Pancreas (tissue), 10 donors: ENCODE measurements at places on chromosomes 16 and 17. TPM values are rescaled to one million over a fixed set of nuclear protein-coding genes. Genes with fewer than 3 reads are reported as not detected.

DNA sequence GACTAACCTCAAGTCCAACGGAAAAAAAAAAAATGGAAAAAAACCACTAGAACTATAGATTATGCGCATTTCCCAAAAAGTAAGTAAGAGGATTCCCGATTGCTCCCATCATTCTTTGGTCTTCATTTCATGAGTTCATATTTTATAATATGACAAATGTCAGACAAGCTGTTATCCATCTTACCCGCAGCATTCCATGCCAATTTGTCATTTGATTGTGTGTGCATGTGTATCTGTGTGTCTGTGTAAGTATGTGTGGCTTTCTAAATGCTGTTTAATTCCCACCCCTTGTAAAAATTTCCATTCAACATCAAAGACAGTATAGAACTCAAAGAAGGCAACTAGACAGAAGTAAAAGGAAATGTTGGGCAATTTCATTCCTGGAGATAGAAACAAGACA is 434.1 kb downstream of the CDH11 start:
- no peak for DNase-seq
- H3K4me3 ChIP-seq, result no peak overlapping the region
- no peaks in the 10 kb centered on the region for H3K27me3 ChIP-seq
- no peak overlapping the region for H3K27ac ChIP-seq

DNA sequence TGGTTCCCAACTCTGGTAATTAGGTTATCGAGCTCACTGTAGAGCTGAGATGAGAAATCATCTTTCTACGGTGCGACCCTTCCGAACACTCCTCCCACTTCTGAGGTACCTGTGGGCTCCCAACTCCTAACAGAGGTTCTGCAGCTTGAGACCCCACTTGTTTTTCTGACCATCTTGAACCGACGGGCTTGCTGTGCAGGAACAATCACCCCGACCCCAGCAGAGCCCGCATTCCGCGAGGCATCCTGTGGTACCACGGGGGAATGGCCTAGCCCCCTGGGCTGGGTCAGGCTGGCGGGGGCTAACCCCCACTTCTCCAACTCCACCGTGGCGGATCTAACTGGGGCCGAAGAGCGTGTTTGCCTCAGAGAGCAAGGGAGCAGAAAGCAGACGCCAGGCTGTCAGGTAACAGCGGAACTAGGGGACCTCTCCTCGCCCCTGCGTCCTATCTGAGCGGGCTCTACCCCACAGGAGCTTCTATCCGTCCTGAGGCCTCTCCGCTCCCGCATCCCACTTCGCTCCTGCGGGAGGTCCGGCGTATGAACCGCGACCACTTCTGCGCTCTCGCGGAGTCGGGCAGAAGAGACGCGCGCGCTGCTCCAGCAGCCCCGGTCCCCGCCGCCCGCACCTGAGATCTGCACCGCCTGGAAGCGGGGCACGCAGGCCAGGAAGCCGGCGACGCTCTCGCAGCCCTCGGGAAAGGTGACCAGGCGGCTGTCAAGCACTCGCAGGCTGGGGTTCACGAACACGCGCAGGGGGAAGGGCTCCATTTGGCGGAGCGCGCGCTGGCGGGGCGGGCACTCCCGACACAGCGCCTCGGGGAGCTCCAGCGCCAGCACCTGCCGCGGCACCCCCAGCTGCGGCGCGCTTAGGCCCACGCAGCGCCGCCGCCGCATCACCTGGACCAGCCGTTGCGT is 761 bp downstream of the PDF start:
- H3K27me3 ChIP-seq, result no peaks in the 10 kb centered on the region
- peak; percentile 64 for DNase-seq
- peaks cover 9% of the 10 kb centered on the region for H3K4me1 ChIP-seq
- peak overlapping the region; percentile 98 for H3K4me3 ChIP-seq
- H3K27ac ChIP-seq, result peak overlapping the region; percentile 78

DNA sequence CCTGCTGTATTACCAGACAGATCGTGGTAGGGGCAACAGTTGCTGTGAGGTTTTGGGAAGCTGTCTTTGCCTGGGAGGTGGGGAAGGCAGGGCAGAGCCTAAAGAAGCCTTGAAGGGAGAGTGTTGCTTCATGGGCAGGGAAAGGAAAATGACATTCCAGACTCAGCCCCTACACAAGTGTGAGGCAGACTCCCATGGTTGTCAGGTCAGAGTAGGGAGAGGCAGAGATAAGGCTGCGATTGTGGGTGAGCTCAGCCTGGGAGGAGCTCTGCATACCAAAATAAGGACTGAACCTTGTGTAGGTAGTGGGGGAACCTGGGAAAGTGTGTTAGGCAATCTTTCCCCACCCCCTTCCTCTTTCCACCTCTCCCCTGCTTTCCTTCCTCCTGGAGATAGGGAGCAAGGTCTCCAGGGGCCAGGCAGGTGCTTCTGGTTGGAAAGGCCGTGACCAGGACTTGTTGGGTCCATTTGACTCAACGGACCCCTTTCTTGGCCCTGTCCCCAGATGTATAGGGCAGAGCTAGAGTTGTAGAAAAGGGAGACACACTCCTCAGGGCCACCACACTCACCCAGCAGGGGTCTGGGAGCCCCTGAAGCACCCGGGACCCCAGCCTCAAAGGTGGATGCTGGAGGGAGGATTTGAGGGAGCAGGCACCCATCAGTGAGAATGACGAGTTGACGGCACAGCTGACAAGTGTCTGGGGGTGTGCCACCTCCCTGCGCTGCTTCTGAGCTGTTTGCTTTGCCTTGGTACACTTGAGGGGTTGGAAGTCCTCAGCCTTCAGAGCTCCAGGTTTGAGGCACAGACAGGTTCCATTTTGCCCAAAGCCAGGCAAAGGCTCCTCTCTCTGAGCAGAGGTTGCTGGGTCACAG is 18.5 kb upstream of the TOB1 start:
- H3K4me1 ChIP-seq, result peaks cover 19% of the 10 kb centered on the region
- peak; percentile 50 for DNase-seq
- peak overlapping the region; percentile 45 for H3K27ac ChIP-seq
- no peaks in the 10 kb centered on the region for H3K27me3 ChIP-seq
- no peak overlapping the region for H3K4me3 ChIP-seq
- H3K36me3 ChIP-seq, result no peaks in the 10 kb centered on the region

DNA sequence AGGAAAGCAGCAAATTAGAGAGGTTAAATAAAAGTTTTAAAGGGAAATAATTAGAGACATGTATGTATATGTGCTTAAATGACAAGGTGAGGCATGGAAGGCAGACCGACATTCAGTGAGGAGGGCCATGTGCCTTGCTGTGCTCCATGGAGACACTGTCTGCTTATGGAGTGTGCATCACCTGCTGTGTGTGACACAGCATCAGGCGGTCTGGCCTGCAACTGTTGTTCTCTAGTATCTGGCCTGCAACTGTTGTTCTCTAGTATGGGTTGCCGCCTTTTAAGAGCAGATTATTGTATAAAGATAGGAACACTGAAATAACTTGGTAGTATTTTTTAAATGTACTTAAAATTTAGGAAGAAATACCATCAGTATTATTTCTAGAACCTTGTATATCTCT is 225.1 kb downstream of the LGALS9B start:
- H3K4me1 ChIP-seq, result no peaks in the 10 kb centered on the region
- no peaks in the 10 kb centered on the region for H3K36me3 ChIP-seq
- no peak overlapping the region for H3K27ac ChIP-seq
- no peak for DNase-seq

DNA sequence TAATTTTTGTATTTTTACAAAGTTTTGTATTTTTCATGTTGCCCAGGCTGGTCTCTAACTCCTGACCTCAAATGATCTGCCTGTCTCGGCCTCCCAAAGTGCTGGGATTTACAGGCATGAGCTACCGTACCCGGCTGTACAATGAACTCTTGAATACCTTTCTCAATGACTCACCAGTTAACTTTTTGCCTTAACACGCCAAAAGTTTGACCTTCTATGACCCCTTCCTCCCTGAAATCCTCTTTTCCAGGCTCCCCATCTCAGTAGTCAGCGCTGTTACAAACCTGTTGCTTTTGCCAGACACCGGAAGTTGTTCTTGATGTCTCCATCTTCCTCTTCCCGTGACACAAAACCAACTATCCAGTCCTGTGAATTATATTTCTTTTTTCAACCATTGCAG is 158.1 kb upstream of the ASIC2 start:
- no peaks in the 10 kb centered on the region for H3K36me3 ChIP-seq
- H3K27ac ChIP-seq, result no peak overlapping the region
- no peak for DNase-seq
- no peaks in the 10 kb centered on the region for H3K27me3 ChIP-seq
- H3K4me1 ChIP-seq, result no peaks in the 10 kb centered on the region
- no peak overlapping the region for H3K4me3 ChIP-seq

- no peak for DNase-seq
- H3K4me1 ChIP-seq, result no peaks in the 10 kb centered on the region
- no peaks in the 10 kb centered on the region for H3K27me3 ChIP-seq
- H3K27ac ChIP-seq, result peak overlapping the region; percentile 38
- no peak overlapping the region for H3K4me3 ChIP-seq
Observed at GRCh38 chr16:19131825-19132218, 18.1 kb downstream of the ITPRIPL2 start.

Gene CTF1
- total RNA-seq, result 3.2 TPM

Gene SEPTIN1
- total RNA-seq, result 1.8 TPM

Gene ITGAE
- total RNA-seq, result 4.4 TPM

Gene ACSM2B
- total RNA-seq, result not detected

Gene CLDN9
- 2.2 TPM for total RNA-seq

Gene KRTAP3-1
- total RNA-seq, result not detected

Gene KIF2B
- not detected for total RNA-seq

Gene PLCG2
- 4.4 TPM for total RNA-seq
